Cerebellum (tissue), 4 donors: ENCODE measurements at places on chromosomes 16 and 17.

DNA sequence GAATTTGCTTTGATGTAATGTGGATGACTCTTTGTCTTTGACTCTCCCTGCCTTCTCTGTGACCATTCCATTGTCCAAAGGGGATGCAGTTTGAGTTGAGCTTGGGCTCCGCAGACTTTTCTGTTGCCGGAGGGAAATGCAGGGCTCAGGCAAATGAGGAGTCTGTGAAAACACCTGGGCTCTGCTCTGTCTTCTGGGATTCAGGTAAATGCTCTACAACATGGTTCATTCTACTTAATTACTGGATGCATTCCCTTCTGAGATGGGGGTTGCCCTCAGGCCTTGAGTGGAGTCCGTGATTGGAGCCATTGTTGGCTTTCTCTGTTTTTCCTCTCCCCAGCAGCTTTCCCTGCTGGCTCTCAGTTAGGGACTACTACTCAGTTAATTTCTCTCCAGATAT, 26.4 kb upstream of the SPNS2 start:
- DNase-seq, result no peak

- no peak for DNase-seq
These were observed 92.4 kb downstream of the KPNA2 start for GRCh38 chr17:68127914-68128313.

GRCh38 chr16:85428168-85428898, 184.8 kb upstream of the GSE1 start:
- DNase-seq, result peak; percentile 66

- DNase-seq, result no peak
These were observed 5.9 kb downstream of the RPUSD1 start for GRCh38 chr16:782258-782657.

DNA sequence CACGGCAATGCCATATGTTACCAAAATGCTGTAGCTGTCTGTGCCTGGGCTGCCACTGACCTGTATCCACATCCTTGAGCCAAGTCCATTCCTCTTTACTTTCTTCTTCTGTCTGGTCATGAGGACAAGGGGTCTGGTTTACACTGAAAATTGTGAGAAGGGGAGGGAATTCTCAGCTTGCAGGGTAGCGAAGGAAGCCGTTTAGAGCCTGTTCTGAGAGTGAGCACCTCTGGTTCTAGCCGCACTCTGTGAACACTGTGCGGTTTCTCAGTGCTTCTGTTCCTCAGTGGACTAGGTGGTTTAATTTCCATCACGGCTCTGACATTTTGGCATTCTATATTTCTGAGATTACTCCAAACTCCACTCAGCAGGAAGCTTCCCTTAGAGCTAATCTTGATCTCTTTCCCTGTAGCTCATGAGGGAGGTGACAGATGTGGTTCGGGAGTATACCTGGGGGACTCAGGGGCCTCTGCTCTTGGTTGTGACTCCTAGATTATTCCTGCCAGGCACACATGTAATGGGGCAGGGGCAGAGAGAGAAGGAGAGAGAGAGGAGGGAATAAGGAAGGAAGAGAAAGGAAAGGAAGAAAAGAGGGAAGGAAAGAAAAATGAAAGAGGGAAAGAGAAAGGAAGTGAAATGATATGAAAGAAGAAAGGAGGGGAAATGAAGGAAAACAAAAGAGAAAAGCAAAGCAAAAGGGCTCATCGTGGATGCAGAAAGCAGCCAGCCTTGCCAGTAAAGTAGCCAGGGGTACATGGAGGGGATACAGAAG, 14.2 kb upstream of the TBX21 start:
- DNase-seq, result no peak

- DNase-seq, result no peak
These were observed 29.5 kb downstream of the HYDIN start for GRCh38 chr16:71201054-71201453.

- DNase-seq, result no peak
These were observed 90.8 kb upstream of the PMFBP1 start for GRCh38 chr16:72262711-72263110.

- DNase-seq, result no peak
These were observed 6.4 kb upstream of the RAB40C start for GRCh38 chr16:583470-583814.

- DNase-seq, result no peak
These were observed 3.3 kb downstream of the ABCC3 start for GRCh38 chr17:50637829-50638605.

- DNase-seq, result no peak
These were observed 254.6 kb downstream of the HS3ST3A1 start for GRCh38 chr17:13346996-13347762.

- no peak for DNase-seq
These were observed 19.4 kb downstream of the GGA3 start for GRCh38 chr17:75241996-75242460.

DNA sequence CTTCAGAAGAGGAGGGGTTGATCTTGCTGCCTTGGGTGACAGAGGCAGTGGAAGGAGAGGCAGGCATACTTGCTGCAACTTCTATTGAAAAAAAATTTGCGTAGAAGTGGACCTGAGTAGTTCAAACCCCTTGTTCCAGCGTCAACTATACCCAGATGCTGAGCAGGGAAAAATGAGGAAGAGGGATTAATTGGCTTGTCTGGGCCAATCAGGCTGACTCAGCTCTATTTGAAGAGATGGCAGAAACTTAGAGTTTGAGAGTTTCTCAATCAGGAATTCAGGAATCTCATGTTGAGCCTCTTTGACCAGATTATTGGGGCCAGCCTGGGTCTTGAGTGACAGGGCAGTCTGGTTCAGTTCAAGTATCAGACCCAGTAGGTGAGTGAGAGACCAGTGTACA, 17.6 kb downstream of the CASC3 start:
- no peak for DNase-seq

- DNase-seq, result no peak
These were observed 11.3 kb upstream of the TSPOAP1 start for GRCh38 chr17:58339755-58340404.

GRCh38 chr17:57577751-57578607, 167.1 kb downstream of the CCDC182 start:
- DNase-seq, result no peak

GRCh38 chr16:278863-279366, 1.5 kb upstream of the ARHGDIG start:
- peak; percentile 58 for DNase-seq

DNA sequence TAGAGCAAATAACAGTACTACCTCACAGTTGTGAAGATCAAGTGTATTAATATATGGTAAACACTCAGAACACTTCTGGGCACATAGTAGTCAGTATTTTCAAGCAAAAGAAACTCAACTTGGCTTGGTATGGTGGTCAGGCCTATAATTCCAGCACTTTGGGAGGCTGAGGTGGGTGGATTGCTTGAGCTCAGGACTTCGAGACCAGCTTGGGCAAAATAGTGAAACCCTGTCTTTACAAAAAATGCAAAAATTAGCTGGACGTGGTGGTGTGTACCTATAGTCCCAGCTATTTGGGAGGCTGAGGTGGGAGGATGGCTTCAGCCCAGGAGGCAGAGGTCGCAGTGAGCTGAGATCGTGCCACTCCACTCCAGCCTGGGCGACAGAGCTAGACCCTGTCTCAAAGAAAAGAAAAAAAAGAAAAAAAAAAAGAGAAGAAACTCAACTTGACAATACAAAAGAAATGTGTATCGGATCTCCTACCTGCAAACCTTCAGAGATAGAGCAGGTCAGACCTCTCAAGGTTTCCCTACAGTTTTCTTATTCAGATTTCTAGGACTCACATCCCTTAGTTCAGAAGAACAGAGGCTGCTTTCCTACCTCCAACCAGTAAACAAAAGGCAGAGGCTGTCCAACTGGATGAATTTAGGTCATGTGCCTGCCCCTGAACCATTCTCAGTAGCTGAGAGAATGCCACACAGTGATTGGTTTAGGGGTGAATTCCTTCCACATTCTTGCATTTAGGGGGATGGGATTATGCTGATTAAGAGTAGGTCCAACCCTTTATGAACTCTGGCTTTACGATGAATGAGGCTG, 1.7 kb upstream of the KPNA2 start:
- no peak for DNase-seq

DNA sequence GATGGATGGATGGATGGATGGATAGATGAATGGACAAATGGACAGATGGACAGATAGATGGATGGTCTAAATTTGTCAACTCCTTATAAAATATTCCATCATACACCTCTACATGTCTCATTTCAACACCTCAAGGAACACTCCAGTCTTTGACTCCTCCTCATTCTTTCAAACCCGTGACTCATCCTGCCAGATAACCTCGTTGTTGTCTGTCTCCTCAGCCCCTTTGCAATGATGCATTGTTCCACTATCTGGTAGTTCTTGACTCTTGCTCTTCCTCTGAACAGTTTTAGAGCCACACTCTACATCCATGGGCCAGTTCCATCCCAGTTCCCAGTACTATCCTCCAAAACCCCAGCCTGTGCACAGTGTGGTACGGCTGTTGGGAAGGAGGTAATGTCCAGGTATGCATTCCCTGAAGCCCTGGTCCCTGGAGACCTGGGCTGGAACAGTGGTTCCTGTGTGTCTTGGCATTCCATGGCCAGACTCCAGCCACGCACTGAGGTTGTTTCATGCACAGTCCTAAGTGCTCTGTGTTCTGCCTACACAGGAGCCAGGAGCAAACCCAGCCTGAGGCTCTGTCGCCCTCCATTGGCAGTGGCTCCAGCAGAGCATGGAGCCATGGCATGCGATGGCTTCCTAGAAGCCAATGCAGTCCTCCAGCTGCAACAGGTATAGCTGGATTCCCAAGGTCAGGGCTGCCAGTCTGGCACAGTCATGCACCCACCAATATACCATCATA, 105.7 kb downstream of the C17orf67 start:
- no peak for DNase-seq

- peak; percentile 86 for DNase-seq
These were observed at the start of gene CHMP6 for GRCh38 chr17:80991645-80992076. Gene CHMP6, plus strand, starts transcription at chr17:80991841. Its CDS starts 78 bp downstream, at chr17:80991919.

GRCh38 chr16:25093208-25094061, 18.1 kb upstream of the LCMT1 start:
- DNase-seq, result no peak

GRCh38 chr17:35998018-35998545, 3.3 kb downstream of the CCL15 start:
- DNase-seq, result no peak

DNA sequence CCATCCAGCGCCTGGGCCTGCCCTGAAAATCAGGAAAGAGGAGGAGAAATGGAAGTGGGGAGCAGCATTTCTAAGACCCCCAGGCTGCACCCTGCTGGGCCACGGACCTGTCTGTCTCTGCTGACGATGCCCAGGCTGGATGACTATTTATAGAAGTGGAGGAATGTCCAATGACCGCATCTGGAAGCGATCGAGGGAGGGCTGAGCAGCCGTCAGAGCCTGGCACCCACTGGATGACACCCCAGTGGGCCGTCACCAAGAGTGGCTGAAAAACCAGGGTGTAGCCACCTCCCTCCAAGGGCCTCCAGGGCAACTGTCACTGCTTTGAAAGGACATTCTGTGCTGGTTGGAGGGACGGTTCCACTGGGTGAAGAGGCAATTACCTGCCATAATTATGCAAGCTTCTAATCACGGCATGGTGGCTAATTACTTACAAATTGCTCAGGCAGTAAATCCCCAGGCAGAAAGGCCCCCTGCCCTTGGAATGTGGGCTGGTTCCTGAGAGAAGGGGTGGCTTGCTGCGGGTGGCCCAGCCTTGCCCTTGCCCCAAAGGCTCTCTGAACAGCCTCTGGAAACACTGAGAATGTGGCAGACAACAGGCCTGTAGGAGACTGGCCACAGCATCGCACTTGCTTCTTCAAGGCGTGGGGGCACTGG, 332.1 kb downstream of the C16orf95 start:
- DNase-seq, result no peak

DNA sequence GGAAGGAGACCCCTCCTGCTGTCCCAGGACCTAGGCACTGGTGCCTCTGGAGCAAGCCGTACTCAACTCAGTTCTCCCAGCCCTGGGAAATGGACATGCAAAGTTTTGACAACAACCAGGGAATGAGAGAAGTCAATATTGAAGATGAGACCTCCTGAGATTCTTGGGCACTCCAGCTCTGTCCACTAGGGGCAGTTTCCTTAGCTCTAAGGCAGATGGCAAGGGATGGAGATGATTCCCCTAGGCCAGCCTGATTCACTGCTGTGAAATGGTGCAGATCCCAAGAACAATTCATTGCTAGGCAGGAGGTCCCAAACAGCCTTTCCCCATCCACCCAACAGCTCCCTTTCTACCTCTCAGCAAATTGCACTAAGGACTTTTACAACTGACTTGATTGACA, 20.5 kb upstream of the SDR42E2 start:
- no peak for DNase-seq

DNA sequence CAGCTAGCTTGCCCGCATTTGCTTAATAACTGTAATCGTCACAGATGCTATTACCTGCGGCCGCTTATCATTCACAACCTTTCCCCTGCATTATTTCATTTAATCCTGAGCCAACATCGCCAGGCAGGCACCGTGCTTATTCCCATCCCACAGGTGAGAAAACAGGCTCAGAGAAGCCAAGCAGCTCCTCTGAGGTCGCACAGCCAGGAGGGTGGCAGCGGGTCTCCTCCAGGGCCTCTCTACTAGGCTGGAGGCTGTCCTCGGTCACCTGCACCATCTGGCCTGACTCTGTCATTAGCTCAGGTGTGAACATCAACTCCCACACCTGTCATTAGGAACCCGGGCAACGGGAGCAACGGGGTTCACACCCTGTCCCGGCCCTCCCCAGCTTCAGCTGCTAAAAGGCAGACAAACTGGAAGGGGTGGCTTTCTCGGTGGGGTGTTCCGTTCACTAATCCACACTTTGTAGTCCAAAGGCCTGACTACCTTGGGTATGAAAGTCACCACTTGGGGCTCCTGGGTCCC, 3.0 kb downstream of the PPL start:
- no peak for DNase-seq

DNA sequence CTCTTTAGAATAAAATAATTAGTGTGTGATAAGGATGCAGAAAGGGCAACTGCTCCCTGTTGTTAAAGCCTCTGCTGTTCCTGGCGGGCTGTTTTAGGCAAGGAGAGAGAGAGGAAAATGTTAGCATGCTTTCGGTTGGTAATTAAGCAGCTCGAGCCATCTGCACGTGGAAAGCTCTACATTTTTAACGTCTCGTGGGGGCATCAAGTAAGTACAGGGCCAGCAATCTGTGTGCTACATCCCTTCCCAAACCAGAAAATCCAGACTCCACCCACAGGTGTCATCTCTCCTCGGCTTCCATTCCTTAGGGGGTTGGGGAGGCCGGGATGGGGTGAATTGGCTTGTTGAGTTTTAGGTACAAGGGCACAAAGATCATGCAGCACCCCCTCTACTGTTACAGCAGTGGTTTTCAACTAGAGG, 62.4 kb upstream of the MARCHF10 start:
- DNase-seq, result no peak

- DNase-seq, result peak; percentile 74
These were observed 81.8 kb upstream of the TOB1 start for GRCh38 chr17:50947782-50948543.

DNA sequence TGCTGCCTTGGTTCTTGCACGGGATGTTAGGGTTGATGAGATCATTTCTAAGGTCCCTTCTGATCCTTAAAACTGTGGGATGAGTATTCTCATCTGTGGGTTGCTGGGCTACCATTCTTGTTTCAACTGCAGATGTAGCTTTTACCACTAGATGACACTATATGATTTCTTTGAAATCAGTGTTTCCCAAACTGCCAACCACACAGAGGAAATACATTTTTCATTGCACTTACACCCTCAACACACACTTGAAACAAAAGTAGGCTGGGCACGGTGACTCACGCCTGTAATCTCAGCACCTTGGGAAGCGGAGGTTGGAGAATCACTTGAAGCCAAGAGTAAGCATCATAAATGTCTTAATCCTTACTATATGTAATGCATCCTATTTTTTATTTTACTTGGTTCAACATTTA, 15.3 kb downstream of the LCMT1 start:
- DNase-seq, result no peak
